Activated naive CD4-positive, alpha-beta T cell treated with anti-CD3 and anti-CD28 coated beads, Interleukin-2, amount 50 U/mL, for 72 hours (primary cell): ENCODE measurements at places on chromosomes 5 and 9. TPM values are rescaled to one million over a fixed set of nuclear protein-coding genes. Genes with fewer than 3 reads are reported as not detected.

DNA sequence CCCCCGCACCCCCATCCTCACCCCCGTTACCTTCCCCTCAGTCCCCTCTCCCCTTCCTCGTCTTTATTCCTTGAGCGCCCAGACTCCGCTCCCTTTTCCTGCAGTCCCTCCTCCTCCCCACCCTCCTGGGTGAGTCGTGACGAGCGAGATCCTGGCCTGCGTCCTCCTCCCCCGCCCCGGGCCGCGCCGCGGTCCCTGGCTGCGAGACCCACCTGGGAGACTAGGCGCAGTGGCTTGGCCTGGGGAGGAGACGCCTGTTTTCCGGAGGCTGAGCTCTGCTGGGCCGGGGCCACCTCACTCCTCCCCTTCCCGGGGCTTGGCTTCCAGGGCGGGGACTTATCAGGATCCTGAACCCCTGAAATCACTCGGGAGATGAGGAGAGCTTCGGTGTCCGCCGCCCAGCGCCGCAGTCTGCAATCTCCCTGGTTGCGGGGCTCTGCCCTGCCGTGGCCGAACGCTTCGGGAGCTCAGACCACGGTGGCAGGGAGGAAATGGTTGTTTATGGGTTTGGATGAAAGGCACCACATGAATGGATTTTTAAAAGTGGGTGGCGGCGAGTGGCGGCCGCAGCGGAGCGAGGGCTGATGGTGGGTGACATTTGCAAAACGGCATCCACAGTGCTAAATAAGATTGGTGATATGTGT is 984 bp downstream of the STXBP1 start:
- DNase-seq: peak; percentile 42

DNA sequence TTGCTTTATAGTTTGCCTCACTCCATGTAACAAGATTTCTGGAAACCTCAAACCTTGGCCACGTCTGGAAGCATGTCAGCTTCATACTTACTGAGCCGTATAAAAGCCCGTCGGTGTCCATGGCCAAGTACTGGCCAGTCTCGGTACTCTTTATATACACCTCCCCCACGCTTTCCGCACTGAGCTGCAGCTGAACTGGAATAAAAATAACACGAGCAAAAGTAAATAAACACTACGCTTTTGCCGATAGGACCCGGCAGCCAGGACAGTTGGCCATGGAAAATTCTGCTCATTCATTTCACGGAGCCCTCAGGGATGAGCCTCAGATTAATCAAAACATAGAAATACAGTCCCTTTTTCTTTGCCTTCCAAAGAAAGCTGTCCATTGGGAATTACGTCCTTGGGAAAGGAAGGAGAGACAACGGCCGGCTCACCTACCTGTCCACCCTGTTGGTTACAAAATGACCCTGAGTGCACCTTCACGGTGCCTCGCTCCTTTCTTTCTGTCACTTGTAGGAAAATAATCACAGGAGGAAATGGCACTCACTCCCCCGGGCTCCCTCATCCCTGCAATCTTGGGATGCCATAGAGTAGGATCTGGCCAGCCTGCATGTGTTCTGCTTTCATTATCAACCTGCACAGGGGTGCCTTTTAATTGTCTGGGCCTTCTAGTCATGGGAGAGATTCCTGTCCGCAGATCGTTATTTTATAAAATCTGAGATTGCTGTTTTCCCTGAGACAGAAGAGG is 85.1 kb downstream of the FGF1 start:
- no peak for DNase-seq

- DNase-seq: no peak
Observed at GRCh38 chr9:33167972-33168461, 881 bp upstream of the B4GALT1 start.

- DNase-seq: no peak
Observed at GRCh38 chr5:40689438-40689837, 9.7 kb downstream of the PTGER4 start.

- DNase-seq: peak; percentile 95
Observed at GRCh38 chr9:35812025-35812602, at the start of gene SPAG8. SPAG8 (minus strand) TSS chr9:35812262; CDS start chr9:35812147, 115 bp downstream.

DNA sequence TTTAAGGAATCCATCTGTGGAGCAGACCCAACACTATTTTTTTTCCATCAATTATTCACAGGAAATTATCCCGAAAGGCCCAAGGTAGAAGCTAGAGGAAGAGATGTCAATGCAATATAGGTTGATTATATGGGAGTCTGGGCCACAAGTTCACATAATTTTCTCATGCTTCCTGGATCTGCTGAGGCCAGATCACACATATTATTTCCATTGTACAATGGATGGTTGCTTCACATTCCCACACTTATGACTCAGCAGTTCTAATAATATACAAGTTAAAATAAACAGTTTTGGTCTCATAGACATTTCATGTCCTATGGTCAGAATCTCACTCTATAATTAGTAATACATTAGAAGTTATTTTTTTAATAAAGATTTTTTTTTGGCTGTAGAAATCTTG is 66.0 kb upstream of the PTPRD start:
- DNase-seq: no peak

DNA sequence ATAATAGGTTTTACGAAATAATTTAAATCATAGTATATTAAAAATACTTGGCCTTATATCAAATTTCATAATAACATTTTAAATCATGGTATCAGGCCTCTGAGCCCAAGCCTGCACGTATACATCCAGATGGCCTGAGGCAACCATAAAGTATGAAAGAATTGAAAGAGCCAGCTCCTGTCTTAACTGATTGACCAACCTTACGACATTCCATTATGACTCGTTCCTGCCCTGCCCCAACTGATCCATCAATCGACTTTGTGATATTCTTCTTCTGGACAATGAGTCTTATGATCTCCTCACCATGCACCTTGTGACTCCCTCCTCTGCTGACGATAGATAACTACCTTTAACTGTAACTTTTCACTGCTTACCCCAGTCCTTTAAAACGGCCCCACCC is 545.0 kb downstream of the MTRR start:
- DNase-seq: no peak

GRCh38 chr9:3868012-3868411 is 342.2 kb upstream of the RFX3 start:
- no peak for DNase-seq

DNA sequence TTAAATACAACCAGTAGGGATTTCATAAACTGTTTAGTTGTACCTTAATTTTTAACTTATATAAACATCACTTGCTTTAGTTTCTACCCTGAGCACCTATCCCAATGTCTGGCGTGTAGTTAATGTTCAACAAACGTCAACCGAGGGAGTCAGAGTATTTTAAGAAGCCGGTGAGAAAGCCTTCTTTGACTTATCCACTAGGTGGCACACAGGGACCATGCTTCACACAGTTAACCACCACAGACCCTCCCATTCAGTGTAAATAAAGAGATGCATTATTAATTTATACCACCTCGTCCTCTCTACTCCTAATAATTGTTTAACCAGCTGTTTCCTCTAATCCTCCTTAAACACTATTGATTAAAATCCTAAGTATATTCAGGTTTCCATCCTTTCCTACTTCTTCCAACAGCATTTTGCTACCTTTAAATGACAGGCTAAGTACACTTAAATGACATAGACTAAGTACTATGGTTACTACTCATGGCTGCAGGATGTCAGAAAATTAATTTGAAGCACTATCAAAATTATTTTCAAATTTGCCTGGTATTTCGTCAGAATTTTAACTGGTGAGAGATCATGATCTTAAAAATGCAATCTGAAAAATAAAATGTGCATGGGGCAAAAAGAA is 2.3 kb downstream of the HAPLN1 start:
- peak; percentile 7 for DNase-seq

- DNase-seq: no peak
Observed at GRCh38 chr9:84670138-84671041, 861 bp downstream of the NTRK2 start.

DNA sequence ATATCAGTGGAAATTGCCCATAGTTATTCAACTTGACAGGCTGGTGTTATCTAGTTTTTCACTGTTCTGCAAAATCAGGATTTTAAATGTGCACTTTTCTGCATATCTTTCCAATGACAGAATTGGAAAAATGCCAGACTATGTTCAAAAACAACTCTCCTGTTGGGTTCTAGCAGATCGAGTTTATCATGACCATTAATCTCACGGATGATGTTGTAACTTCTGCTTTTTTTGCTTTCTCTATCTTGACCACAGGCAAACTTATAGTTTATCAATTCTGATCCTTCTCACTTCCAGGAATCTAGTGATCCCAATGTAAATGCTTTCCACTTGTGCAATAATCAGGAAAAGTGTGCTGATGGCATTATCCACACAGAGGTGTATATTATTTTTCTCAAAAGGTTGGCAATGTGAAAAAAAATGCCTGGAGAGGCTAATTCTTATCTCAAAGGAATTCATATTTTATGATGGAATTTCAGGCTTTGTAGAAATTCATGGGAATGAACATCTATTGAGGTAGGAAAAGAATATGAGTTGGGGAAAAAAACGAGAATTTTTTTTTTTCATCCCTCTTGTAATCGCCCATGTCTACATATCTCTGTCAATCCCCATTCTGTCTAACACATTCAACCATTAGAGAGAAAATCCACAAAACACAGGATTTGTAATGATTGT is 73.6 kb upstream of the DAB2 start:
- DNase-seq: no peak

FCN1 gene
- not detected for total RNA-seq

STPG3 gene
- total RNA-seq: not detected

- DNase-seq: no peak
Observed at GRCh38 chr5:113283558-113283957, 151.2 kb downstream of the TSSK1B start.

- no peak for DNase-seq
Observed at GRCh38 chr9:76897804-76898525, 7.9 kb downstream of the PRUNE2 start.

CDH9 gene
- not detected for total RNA-seq

CERT1 gene
- 30.3 TPM for total RNA-seq

- DNase-seq: no peak
Observed at GRCh38 chr9:6901180-6901579, 143.4 kb downstream of the KDM4C start.

DNA sequence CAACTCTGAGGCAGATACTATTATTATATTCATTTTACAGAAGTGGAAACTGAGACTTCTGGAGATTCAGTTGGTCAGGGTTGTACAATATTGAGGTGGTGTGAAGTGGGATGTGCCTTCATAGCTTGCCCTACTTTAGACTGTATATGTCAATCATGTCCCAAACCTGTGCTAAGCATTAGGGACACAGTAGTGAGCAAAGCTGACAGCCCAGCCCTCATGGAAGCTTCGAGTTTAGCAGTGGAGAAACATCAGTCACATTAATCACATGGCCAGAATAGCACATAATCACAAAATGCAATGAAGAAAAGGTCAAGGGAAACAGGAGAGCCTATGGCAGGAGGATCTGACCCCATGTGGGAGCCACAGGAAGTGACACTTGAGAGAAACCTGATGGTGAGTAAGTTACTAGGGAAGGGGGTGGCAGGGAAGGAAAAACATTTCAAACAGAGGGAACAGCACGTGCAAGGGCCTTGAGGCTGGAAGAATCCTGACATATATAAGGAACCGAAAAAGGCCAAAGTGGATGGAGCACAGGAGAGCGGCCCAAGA is 20.5 kb upstream of the RALGPS1 start:
- no peak for DNase-seq

GRCh38 chr9:71168418-71168817 is 47.0 kb upstream of the TRPM3 start:
- DNase-seq: no peak

GRCh38 chr9:91628892-91629291 is 205.3 kb upstream of the NFIL3 start:
- DNase-seq: no peak

GRCh38 chr5:36457511-36458270 is 148.7 kb upstream of the SLC1A3 start:
- no peak for DNase-seq

ENTPD2 gene
- not detected for total RNA-seq

DNA sequence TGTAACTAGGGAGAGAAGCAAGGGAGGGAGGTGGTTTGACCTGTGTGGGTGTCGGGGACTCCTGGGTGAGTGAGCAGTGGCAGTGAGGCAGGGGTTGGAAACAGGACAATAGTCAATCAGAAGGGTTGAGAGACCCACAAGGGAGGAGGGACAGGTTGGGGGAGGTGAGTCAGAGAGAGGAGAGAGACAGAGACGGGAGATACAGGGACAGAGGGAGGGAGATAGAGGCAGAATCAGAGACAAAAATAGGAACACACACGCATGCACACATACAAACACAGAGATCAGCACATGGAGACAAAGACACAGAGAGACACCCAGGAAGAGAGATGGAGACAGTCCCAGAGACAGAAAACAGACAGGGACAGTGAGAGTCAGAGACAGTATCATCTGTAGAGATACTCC is 39.3 kb upstream of the PTGS1 start:
- DNase-seq: no peak

- DNase-seq: no peak
Observed at GRCh38 chr5:134097211-134097749, 17.2 kb upstream of the TCF7 start.

HK3 gene
- total RNA-seq: 0.27 TPM

FAM114A2 gene
- 23.2 TPM for total RNA-seq

DNA sequence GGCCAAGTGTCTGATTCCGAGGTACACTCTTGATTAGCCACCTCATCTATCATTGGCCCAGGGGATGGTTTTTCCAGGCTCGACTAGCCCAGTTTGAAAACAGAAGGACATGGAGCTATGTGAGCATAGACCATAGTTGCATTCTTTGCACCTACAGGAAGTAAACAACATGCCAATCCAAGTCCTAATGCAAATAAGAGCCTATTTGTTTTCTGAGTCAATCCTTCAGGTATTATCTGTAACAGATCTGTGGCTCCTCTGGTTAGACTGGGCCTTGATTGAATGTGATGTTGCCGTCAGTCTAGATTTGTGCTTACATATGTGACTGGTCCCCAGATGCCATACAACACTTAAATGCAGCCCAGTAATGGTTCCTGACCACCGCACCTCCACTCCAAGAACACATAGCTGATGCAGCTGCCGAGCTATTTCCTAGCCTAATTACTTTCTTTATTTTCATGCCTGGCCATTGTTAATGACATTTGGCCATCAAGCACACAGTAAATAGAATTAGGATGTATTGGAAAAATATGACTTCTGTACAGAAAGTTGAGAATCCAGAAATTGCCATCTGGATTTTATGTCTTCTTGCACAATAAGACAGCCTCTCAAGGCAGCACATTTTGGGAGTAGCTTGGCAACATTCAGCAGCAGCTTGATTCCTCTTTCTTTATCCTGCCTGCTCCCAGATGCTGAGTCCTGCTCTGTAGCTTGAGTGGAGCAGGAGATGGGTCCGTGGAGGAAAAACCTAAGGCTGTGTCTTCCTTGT is 29.5 kb upstream of the ARHGAP26 start:
- DNase-seq: no peak

DNA sequence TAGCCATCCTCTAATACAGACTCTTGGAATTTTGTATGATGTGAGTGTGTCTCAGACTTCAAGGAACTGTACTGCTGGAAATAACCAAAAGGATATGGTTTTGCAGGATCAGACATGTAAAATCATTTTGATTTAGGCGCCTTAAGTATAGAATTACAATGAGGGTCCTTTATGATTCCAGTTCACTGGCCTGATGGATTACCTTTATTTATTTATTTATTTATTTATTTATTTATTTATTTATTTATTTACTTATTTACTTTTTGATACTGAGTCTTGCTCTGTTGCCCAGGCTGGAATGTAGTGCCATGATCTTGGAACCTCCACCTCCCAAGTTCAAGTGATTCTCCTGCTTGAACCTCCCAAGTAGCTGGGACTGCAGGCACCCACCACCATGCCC is 37.9 kb upstream of the ROPN1L start:
- no peak for DNase-seq

FSD1L gene
- total RNA-seq: 3.9 TPM

- no peak for DNase-seq
Observed at GRCh38 chr5:133114933-133115310, 63.1 kb downstream of the HSPA4 start.

- no peak for DNase-seq
Observed at GRCh38 chr5:72633041-72633445, 125.8 kb upstream of the ZNF366 start.
